ENCODE measurements at places on chromosomes 11 and 22.

DNA sequence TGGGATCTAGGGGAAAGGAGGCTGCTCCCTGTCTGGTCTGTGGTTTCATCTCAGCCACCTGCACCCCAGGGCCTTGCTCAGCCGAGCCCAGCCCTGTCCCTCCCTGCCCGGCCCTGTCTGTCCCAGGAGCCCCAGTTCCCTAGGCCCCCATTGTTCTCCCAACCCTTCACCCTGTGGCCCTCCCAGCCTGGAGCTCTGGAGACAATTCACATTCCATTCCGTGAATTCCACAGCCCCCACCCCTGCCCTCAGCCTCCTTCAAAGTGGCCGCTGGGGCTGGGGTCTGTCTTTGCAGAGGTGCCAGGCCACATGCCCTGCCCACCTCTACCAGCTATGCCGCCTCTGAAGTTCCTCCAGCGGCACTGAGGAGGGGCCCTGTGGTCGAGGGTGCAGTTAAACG, 77.9 kb upstream of the WNT11 start:
- DNase-seq, result no peak

DNA sequence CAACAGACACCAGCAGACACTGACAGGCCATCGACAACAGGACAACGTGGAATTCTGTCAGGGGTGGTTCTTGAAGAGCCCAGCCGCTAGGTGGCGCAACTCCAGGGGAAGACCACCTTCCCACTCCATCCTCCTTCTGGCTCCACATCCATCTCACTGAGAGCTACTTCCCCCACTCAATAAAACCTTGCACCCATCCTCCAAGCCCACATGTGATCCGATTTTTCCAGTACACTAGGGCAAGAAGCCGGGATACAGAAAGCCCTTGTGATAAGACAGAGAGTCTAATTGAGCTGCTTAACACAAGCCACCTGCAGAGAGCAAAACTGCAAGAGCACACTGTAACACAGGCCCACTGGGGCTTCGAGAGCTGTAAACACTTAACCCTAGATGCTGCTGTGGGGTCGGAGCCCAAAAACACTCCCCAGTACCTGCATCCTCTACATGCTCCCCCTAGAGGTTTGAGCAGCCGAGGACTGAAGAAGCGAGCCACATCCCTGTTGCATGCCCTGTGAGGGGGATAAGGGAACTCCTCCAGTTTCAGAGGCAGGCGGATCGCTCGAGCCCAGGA, 11.5 kb upstream of the RAB39A start:
- DNase-seq, result no peak

DNA sequence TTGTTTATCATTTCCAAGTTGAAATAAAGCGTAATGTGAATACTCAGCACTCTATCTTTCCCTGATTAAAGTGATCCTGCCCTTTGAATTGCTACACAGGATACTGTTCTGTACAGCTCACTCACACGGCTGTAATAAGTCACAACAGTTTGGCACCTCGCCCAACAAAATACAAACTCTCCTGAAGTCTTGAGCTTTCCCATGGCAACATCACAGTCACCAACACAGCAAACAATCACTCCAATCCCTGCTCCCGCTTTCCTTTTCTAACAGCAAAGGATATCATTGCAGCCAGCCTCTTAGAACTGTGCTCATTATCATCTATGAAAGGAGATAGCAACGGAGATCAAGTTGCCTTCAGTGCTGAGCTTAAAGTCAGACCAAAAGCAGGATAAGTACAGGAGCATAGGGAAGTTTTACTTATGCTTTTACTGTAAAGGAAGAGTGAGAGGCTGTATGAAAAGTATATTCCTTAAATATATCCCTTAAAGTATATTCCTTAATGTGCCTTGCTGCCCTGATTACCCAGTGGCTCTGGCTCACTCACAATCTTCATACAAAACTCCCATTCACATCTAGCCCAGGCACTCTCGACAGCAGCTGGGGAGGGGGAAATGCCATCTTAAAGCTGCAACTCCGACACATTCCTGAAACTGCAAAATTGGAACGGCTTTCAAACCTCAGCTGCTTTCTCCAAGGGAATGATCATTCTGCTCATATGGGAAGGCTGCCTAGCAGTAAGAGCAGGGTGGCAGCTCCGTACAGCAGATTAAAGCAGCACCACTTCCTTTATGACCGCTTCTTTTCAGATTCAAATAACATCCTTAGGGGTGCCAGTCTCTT, 35.8 kb downstream of the MAML2 start:
- DNase-seq, result no peak

DNA sequence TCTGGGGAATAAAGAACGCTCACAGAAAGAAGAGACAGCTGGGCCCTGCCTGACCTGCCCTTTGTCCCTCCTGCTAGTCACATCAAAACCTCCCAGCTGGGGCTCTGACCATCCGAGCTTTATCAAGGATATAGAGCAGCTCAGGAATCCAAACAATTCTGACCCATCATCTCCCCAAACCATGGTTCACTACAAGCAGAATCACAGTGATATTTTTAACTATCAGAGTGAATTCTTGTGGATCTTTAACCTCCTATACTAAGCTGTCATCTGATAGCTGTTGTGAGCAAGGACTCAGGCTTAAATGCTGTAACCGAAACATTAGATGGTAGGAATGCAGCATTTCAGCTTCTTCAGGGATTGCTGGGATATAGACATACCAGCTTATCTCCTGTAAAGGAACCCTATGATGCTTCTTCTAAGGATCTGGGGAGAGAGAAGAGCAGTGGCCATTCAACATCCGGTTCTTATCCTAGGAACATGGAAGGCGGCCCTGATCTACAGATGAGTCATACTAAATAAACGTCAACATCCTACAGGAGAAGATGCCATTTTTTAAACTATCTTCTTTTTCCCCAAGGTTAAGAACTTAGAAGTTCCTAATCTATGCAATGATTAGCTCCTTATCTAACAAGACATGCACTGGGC, 84.7 kb upstream of the AKIP1 start:
- DNase-seq, result no peak

DNA sequence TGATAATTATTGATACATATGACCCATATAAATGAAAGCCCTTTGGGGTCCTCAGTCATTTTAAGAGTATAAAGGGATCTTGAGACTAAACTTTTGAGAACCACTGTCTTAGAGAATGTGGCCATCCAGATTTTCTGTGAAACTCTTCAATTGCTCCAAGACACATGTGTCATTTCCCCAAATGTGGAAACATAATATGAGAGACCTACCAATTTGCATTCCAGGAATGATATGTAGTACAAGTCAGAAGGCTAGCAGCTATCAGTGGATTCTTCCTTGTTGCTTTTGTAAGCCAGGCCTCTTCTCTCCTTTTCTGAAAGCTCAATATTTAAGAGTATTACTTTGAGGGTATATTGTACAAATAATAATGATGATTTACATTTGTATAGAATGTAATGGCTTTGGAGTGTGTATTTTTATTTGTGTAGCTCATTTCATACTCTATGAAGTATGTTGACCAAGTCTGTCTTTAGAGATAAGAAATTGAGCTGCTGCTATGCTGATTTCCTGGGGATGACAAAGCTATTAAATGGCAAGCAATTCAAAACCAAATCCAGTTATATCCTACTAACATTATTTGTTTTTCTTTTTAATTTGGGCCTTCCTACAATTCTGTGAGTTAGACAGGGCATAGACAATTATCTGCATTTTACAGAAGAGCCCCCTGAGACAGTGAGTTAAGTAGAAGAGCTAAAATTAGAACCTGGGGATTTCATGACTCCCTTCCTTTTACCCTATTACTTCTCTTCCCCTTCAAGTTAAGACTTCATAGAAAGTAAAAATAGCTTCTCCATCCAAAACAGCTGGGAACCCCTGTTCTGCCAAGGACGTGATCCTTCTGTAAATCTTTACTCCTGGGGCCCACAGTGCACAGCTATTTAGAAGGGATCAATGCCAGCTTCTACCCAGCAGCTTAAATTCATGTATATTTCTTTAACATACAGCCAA, 131.9 kb downstream of the WNT11 start:
- DNase-seq, result no peak

DNA sequence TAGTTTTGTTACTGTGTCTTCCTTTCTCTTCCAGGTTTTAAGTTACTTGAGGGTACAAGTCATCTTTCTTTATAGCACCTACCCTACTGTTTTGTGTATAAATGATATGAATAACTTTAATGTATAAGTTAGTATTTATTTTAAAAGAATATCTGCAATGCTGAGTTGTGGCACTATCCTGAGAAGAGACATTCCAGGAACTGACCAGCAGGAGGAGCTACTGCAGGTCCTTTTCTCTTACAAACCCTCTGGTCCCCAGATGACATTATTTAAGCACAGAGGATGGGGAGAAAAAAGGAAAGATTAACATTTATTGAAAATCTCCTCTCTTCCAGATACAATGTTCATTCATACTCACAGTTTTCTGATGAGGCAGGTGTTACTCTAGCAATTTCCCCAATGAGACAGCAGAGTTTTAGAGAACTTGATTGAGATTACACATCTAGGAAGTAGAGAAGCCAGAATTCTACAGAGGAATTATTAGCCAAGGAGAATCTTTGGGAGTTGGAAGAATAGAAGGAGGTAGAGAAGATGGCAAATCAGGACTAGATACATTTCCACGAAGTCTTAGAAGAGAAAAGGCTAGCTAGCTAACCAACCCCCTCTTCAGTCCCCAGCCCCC, 541.2 kb upstream of the API5 start:
- no peak for DNase-seq

DNA sequence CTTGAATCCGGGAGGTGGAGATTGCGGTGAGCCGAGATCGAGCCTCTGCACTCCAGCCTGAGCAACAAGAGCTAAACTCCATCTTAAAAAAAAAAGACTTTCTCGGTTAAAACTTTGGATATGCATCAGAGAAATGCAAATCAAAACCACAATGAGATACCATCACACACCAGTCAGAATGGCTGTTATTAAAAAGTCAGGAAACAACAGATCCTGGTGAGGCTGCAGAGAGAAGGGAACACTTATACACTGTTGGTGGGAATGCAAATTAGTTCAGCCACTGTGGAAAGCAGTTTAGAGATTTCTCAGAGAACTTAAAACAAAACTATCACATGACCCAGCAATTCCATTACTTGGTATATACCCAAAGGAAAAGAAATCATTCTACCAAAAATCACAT, 619.4 kb upstream of the KIRREL3 start:
- no peak for DNase-seq

- DNase-seq, result no peak
Observed at GRCh38 chr22:19597399-19597735, 73.2 kb upstream of the CLDN5 start.

DNA sequence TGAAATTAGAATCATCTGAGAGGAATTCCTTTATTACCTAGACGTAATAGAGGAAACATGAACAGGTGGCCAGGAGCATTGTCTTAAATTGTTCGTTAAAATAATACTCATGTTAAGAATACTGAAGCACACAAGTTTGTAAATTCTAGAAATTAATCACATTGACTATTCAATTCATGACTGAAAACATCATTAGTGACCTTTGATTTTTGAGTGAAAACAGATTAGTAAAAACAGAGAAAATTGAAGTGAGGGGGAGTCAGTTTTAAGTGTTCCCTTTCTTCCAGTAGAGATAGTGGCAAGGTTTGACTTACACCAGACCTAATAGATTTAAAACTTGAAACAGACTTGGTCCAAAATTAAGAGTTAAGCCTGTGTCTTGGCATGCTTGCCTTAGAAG, 1.4 kb downstream of the ZFP91 start:
- no peak for DNase-seq

- no peak for DNase-seq
Observed at GRCh38 chr11:34273099-34273498, 84.7 kb downstream of the ABTB2 start.

GRCh38 chr11:227824-228379, 8.2 kb downstream of the SIRT3 start:
- no peak for DNase-seq

GRCh38 chr11:28963187-28963586, 855.0 kb downstream of the METTL15 start:
- DNase-seq, result no peak

DNA sequence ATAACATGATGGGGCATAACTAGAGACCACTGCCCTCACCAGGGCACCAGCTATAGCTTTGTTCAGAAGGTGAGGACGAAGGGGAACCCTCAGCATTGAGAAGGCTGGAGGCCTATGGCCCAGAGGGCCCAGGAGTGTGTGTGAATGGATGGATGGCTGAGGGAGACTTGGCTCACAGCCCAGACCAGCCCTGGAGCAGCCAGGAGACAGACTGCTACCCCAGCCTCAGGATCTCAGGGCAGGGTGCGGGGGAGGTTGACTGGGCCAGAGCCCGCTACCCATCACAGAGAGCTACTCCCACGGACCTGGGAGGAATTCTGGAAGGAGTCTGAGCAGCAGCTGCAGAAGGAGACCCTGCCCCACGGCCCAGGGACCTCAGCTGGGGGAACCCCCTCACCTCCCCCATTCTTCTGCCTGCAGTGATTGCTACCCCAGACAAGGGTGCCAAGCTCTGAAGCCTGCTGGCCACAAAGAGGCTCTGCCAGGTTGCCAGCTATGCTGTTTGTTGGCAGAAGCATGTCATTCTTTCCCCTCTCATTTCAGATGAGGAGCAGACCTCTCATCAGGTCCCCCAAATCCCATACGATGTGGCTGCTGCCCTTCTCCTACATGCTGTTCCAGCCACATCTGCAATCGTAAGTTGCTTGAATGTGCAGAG, 5.4 kb upstream of the CSDC2 start:
- no peak for DNase-seq

- no peak for DNase-seq
Observed at GRCh38 chr11:74784234-74784633, 35.6 kb downstream of the RNF169 start.

- no peak for DNase-seq
Observed at GRCh38 chr22:17871726-17872458, 97.6 kb upstream of the BID start.

DNA sequence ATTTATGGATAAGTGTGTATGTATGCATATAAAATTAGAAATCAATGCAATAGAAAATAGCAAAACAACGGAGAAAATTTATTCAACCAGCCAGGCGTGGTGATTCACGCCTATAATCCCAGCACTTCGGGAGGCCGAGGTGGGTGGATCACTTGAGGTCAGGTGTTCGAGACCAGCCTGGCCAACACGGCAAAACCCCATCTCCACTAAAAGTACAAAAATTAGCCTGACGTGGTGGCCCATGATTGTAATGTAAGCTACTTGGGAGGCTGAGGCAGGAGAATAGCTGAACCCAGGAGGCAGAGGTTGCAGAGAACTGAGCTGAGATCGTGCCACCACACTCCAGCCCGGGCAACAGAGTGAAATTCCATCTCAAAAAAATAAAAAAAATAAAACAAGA, 5.5 kb downstream of the KRTAP5-6 start:
- DNase-seq, result no peak

All from stimulated activated CD4-positive, alpha-beta T cell treated with anti-CD3 and anti-CD28 coated beads, TNF-alpha, amount 100 ng/mL, for 24 hours (primary cell).